ENCODE measurements at places on chromosomes 4 and X.

DNA sequence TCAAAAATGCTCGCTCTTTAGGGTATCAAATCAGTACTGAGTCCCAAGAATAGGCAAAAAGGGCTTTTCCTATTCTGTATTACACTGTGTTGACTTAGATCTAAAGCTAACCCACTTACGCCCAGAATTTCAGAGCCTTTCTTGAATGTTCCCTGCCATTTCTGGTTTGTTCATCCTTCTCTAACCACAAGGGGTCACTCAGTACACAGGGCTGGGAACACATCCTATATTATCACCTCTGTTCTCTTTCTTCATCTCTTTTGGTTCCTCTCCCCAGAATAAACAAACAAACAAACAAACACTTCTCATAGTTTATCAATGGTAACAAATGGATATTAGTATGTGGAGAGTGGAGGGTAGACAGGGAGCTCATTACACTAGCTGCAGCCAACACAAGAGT, 25.5 kb upstream of the MORC4 start:
- no peak for DNase-seq

DNA sequence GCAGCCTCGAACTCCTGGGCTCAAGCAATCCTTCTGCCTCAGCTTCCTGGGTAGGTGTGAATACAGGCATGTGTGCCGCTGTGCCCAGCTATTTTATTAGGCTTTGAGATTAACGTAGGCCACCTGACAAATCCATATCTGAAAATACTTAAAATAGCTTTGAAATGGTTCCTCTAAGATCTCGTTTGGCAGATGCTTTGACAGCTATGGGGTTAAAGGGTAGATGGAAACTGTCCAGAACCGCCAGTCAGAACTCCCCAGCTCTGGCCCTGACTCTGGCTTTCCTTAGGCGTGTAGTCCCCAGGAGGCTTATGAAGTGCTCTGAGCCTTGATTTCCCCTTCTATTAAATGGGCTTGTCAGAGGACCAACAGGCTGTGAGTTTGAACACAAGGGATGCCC, 32.8 kb upstream of the STIM2 start:
- no peak for DNase-seq

- no peak for DNase-seq
These were observed 45.0 kb downstream of the RGS12 start for GRCh38 chr4:3337811-3338210.

GRCh38 chr4:154367659-154368058, 123.9 kb downstream of the DCHS2 start:
- DNase-seq: no peak

DNA sequence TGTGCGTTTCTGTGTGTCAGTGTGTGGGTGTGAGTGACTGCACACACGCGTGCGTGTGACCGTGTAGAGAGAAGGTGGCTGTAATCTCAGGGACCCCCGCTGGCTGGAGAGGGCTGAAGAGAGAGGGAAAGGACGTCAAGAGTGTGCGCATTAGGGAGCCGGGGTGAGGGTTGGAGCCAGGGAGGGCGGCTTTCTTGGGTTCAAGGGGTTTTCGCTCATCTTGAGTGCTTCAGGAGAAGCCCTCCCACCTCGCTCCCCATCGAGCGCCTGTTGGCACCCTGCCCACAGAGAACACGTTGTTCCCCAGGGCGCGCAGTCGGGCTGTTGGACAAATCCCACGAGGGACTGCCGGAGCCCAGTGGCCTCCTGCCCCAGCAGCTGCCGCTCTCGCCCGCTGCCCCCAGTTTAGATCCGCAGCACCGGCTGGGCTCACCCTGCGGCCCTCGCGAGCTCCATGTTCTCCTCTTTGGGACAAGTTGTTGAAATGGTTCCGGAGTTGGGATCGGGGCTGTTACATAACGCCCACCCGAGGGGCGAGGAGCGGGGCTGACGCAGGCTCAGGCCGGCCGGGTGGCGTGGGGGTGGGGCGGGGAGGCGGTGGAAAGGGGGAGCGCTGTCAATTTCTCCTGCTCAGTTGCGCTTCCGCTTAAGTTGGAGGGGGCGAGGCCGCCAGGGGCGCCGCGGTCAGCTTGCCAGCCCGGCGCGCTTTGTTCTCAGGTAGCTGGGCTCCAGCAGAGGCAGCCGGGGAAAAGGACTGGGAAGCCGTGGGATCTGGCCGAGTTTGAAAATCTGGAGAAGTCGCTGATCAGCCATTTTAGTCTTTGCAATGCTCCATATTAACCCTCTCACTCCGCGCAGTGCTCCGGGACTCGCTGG, 1.6 kb downstream of the GRIA2 start:
- no peak for DNase-seq

- no peak for DNase-seq
These were observed 1.4 kb upstream of the HAUS7 start for GRCh38 chrX:153471663-153472280.

- no peak for DNase-seq
These were observed 4.6 kb downstream of the RNF175 start for GRCh38 chr4:153755186-153755585.

DNA sequence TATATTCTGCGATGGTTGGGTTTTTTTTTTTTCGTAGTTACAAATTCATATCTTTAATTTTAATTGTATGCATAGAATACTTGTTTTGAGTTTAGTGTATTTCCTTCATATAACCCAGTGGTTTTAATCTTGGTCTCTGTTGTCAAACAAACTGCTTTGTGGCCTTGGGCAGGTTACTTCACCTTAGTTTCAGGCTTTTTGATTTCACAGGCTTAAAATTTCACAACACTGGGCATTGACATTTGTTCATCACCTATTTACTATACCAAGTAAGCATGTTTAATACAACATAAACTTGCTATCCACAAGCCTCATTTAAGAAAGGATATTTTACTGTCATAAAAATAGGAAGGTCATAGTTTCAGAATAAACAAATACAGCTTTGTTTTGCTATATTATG, 14.7 kb downstream of the RAPGEF2 start:
- DNase-seq: no peak

Data from stimulated activated CD4-positive, alpha-beta T cell treated with anti-CD3 and anti-CD28 coated beads, Interleukin-1b, Interleukin-23, amount 100 ng/mL, for 1 hour (primary cell).